ENCODE measurements at places on chromosomes 1 and 21.

DNA sequence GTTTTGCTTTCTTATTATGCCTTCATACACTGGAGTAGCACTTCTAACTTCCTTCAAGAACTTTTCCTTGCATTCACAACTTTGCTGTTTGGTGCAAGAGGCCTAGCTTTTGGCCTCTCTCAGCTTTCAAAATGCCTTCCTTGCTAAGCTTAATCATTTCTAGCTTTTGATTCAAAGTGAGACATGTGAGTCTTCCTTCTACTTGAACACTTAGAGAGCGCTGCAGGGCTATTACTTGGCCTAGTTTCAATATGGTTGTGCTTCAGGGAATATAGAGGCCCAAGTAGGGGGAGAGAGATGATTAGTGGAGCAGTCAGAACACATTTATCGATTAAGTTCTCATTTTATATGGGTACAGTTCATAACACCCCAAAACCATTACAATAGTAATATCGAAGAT is 12.4 kb downstream of the ANGEL2 start:
- no peak for DNase-seq

GRCh38 chr21:25961042-25961441 is 209.5 kb downstream of the APP start:
- DNase-seq: no peak

DNA sequence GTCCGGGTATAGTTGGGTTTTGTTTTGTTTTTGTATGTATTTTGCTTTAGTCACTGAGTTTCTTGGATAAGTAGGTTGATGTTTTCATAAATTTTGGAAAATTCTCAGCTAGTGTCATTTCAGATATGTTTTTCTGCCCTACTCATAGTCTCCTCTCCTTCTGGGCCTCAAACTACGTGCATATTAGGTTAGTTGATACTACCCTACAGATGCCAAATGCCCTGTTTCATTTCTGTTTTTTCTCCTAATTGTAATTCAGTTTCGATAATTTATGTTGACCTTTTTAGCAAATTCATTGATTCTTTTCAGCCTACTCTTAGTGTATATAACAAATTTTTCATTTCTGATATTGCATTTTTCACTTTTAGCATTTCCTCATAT is 268.6 kb upstream of the RGS18 start:
- DNase-seq: no peak

- no peak for DNase-seq
These were observed 95.6 kb downstream of the PTPRC start for GRCh38 chr1:198734323-198735008.

DNA sequence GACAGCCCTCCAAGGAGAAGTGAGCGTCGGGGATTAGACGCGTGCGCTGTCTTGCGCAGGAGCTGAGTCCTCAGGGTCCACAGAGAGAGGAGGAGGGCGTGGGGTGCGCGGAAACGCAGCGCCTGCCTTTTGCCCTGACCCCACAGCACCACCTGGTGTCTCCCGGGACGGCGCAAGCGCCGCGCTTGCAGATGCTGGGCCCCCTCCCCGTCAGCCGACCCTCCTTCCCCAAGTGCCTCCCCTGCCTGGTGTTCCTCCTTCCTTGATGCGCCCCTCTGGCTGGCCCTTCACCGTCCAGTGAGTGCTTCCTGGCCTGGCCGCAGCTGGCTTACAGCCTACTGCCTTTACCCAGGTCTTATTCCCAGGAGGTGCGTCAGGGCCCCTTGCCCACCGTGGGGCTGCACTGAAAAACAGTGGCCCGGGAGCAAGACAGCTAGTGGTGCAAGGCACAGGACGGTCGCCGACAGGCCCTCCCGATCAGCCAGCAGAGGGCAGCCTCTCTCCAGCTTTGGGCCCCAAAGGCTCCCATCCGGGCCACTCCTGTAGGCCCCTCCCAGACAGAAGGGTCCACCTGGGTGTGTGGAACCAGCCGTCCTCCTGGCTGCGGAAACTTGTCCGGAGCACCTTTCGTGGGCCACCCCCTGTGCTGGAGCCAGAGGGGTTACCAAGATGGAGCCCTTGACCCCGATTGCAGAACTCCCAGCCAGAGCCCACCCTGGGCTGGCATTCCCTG is 12.9 kb upstream of the PHLDA3 start:
- peak; percentile 91 for DNase-seq
